ENCODE measurements at places on chromosomes 2 and 18.

DNA sequence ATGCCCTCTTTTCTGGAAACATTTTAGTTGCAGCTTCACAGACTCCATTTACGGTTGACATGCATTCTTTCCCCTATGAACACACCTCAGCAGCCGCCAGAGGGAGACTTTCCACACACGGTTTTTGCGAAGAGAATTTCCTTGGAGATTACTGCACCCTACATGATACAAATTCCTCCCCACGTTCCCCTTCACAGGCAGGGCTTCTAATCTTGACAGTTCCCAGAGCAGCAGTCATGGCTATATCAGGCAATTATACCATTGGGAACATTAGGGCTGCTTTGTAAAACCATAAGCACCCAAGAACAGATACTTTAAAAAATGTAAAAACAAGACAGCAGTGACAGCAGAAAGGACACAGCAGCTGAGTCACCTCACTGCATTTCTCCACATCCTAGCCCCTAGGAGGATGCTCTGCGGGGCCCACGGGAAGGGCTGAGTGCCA lies 253.8 kb downstream of the TGIF1 start:
- DNase-seq: peak; percentile 5

GRCh38 chr2:34126279-34126678 lies 527.2 kb upstream of the FAM98A start:
- no peak for DNase-seq

DNA sequence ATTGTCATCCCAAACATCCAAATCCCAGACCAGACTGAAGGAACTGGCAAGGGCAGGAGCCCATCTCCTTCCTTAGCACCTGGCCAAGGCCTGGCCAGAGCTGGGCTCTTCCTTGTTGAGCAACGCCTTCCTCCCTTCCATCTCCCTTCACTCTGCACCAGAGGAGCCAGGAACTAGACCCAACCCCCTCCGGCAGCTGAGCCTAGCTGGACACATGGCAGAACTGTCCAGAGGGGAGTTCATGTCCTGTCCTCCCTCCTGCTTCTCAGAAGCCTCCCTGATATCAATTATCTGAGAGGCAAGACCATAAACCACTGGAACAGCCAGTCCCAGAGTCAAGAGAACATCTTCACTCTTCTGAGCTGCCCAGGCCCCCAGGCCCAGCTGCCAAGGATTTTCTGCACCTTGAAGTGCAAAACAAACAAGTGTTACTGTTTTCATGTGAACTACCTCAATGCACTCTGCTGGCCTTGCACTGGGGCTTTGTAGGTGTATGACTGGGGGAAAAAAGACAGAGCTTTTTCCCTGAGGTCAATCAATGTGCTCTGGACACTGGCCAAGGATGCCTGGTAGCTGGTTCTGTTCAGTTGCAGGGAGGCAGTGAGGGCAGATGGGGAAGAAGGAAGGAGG lies 107.6 kb upstream of the MSH6 start:
- DNase-seq: no peak

DNA sequence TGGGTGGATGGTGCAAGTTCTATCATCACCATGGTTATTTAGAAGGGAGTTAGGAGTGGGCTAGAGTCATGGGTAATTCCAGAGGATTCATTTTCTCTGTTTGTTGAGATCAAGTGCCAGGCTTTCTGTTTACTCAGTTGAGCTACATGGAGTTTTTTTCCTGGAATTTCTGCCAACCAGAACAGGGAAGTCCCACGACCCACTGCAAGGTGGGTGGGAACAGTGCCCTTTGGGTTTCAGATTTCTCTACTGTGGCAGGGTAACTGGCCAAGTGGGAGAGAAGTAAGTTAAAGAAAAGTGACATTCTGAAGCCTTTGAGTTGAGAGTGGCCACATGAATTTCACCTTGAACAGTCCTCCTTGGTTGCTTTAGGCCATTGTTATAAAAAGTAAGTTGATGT lies 138.9 kb downstream of the SLC39A10 start:
- no peak for DNase-seq

- DNase-seq: no peak
Observed at GRCh38 chr2:106316915-106317314, 122.8 kb upstream of the UXS1 start.

- DNase-seq: no peak
Observed at GRCh38 chr18:6363216-6363615, 51.5 kb downstream of the L3MBTL4 start.

DNA sequence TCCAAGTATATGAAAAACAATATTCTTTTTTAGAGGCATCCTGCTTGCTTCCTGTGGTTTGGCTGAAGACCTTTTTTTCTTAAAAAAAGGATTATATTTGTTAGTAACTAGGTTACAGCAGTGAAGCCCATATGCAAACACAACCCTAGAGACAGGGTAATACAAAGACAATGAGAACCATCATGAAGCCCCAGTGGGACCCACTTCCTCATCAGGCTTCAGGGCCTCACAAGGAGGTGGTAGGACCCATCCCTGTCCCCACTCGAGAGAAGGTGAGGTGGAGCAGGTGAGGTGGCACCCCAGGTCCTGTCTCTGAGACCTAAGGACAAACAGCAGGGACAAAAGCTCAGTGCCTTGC lies 80.3 kb downstream of the EDAR start:
- no peak for DNase-seq

DNA sequence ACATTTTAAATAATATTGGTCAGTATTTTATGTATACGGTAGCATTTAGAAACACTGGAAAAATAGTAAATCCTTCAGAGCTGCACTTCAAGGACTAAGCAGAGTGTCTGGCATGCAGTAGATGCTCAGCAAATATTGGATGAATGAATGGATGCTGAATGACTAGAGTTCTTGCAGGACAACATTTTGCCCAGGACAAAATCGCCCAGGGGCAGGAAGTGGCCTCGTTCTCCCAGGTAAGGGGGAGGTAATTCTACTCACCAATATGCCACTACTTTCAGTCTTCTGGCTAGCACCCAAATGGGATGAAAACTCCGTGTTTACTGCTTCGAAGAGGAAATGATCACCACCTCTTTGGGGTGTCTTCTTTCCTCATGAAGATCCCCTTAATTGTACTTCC lies 4.0 kb upstream of the DGUOK start:
- no peak for DNase-seq

Data from CD4-positive, alpha-beta T cell treated with Interleukin-1 beta for 1 hour (primary cell).